Kasumi-1 (cell line): ENCODE measurements at places on chromosomes 7 and 10.

DNA sequence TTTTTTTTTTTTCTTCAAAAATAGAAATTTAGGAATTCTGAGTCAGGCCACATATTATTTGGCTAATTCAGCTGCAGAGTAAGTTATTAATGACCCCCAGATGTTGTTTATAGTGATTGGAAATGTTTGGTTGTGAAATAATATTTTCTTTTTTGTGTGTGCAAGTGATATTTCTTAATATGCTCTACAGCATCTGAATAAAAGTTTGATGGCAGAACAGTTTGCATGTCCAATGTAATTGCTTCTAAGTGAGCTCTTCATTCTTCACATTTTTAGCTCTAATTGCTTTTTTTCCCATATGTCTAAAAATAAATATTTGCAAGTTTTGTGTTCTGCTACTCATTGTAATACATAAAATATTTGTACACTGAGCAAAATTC, 116.0 kb downstream of the ARID5B start:
- no peak for DNase-seq

GRCh38 chr7:21407796-21408480, 19.9 kb upstream of the SP4 start:
- DNase-seq, result no peak

DNA sequence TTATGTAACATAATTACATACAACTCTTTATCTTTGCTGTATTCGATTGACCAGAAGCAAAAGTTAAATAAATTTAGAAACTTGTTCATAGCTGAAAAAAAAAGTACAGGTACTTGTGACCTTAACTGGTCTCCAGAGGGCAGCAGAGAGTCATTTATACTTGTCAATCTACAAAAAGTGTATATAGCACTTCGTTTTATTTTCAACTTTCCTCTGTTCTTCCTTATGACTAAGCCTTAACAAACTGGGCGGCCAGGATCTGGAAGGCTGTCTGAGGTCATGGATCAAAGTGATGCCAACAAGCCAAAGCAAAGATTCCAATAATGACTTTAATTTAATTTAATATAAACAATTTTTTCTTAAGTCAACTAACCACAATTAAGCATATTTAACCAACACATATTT, 29.8 kb downstream of the C10orf67 start:
- peak; percentile 85 for DNase-seq

GRCh38 chr7:148447221-148447849, 143.2 kb upstream of the C7orf33 start:
- DNase-seq, result no peak

DNA sequence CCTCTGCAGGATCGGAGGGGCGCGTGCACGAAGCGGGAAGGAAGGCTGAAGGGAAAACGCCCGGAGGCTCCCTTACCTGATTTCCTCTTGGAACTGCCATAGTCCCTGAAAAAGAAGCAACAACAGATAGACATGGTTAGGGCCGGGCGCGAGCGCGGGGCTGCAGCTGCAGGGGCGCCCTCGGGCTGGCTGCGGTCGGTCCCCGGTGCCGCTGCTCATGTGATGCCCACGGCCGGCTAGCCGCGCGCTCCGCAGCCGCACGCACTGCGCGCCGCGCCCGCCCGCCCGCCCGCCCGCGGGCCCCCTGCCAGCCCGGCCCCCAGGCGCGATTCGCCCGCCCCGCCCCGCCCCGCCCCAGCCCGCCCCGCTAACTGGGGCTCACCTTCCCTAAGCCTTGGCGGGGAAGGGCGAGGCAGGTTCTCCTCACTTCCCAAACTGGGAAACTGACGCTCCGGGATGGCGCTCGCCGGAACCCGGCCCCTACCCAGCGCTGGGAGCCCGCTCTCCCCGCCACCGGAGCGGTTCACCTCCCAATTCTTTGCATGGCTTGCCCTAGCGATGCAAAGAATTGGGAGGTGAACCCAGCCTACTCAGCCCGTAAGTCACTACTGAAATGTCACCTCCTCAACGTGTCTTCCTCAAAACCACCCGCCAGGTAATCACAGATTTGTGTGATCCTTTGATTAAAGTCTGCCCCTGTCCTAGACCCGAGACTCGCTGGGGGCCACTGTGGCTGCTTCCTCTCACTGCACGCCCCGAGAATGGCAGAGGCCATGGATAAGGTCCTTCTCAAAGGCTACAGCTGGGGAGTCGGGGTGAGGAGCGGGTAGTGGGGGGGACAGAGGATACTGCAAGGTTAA, 162.2 kb downstream of the SH3PXD2A start:
- DNase-seq, result no peak

GRCh38 chr10:77321838-77322237, 315.8 kb downstream of the KCNMA1 start:
- no peak for DNase-seq

DNA sequence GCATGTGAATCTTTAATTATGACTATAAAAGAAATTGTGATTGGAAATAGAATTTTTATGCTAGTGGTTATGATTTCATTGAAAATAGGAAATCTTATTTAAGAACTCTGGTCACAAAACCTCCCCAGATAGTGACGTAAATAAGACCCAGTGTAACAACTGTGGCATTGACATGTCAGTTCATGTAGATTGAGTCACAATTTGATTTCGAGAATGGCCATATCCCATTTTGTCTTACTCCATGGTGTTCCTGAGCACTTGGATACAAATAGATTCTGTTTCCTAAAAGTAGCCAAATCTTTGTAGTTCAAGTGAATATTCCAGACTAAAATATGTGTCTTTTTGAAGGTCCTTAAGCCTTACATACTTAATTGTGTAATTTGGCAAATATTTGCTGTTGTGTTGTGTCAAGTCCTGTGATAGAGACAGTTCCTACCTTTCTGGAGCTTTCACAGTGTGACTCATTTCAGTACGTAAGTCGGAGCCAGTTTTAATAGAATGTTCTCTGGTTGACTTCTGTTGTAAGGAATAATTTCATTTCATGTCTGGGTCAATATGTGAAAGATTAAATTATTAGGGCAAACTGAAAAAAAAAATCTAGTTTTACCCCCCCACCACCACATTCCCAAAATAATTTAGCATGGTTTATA, 37.1 kb upstream of the TOMM7 start:
- DNase-seq, result peak; percentile 69

DNA sequence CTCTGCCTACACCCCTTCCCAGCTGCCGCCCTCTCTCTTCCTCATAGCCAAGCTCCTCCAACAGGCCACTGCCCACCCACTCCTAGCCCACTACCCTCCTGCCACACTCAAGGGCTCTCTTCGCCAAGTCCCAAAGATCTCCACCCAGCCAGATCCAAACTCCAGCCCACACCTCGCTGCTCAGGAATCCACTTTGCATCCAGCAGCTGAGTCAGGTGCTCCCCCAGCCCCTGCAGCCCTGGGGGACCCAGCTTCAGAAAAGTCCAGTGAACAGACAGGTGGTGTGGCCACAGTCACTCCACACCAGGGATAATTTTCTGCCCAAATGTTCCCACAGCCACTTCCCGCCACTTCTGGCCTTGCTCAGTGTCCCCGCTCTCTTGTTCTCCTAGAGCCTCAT, 10.9 kb downstream of the OGDHL start:
- no peak for DNase-seq
